Pancreas (tissue), 10 donors: ENCODE measurements at places on chromosomes 2 and 18. TPM values are rescaled to one million over a fixed set of nuclear protein-coding genes. Genes with fewer than 3 reads are reported as not detected.

DNA sequence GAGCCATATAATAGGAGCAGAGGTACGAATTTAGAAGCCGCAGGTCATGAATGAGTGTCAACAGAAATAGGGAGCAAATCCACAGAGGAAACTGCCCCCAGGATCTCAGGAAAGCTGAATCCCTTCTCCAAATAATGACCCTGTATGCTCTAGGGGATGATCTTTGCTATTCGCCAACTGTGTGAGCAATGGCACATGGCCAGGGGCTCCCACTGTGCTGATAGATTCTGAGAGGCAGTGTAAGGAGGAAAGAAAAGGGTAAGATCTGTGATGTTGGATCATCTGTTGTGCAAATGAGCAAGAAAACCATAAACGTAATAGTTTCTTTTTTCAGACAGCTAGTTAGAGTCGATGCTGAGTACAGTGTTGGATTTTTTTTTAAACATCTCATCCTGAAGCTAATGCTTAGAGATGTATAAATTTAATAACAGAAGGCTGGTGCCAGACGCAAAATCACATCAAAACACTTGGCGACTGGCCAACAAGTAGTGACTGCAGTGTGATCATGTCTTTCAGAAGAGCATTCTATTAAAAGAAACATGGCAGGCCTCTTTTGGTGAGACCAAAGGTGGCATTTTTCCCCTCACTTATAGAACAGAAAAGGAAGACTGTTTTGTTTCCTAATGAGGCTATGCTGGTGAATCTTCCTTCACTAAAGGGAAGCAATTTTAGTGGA lies 77.4 kb downstream of the ABCA12 start:
- DNase-seq = no peak

GRCh38 chr2:27638709-27639108 lies 9.9 kb downstream of the GPN1 start:
- no peak for DNase-seq

Gene PKP4
- 27.9 TPM for total RNA-seq

DNA sequence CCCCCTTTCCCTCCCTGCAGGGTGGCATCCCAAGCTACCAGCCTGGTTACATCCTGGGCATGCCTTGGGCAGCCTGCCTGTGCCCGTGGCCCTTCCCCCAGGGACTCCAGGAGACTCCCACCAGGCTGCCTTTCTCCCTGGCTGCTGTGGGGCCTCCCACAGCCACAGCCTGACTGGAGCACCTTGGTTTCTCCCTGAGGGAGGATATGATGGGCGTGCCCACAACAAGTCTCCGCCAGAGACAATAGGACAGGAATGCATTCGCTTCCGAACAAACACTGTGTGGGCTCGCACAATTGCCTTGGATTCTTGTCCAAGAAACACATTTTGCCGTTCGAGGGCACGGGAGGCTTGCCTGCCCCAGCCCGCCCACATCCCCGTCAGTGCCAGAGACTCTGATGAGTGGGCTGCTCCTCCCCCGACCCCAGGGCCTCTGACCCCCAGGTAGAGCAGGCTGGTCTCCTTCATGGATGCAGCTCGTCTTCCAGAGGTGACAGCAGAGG lies 102.1 kb downstream of the SMAD7 start:
- DNase-seq = peak; percentile 30

Gene PTPRN
- total RNA-seq = 39.8 TPM

Gene SATB2
- total RNA-seq = 3.7 TPM
